ENCODE measurements at places on chromosomes 4 and X. TPM values are rescaled to one million over a fixed set of nuclear protein-coding genes. Genes with fewer than 3 reads are reported as not detected.

DNA sequence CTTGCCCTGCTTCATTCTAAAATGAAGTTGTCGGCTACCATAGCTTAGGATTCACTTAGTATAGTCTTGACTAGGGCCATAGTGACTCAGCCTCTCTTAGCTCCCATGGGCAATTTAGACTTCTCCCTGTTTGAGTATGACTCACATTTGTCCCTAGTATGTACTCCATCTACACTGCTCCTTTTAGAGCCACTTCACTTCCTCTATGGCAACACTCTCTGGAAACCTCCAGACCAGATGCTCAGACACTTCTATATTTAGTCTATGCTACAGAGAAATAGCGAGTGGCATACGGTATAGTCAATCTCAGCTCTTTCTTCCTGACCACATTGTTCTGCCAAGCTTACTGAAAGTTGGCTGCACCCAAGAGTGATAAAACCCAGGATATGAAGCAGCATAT is 11.2 kb downstream of the MEPE start:
- DNase-seq = no peak

GRCh38 chr4:71456841-71457240 is 118.0 kb downstream of the SLC4A4 start:
- DNase-seq = no peak

GRCh38 chr4:81447566-81448229 is 24.0 kb downstream of the RASGEF1B start:
- no peak for DNase-seq

DNA sequence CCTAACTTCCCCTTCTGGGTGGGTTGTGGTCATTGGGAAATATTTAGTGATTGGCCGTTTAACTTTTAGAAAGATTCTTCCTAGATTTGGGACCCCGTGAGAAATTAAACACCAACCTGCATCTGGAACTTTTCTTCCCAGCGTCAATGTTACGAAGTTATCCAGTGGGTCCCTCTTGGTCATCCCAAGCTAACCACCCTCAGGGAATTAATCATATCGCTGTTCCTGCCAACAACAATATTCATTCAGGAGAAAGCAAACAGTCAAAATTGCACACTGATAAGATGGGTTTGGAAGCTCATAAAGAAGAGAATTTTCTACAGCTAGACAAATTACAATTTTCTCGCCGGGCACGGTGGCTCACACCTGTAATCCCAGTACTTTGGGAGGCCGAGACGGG is 121.2 kb upstream of the STX18 start:
- no peak for DNase-seq

DNA sequence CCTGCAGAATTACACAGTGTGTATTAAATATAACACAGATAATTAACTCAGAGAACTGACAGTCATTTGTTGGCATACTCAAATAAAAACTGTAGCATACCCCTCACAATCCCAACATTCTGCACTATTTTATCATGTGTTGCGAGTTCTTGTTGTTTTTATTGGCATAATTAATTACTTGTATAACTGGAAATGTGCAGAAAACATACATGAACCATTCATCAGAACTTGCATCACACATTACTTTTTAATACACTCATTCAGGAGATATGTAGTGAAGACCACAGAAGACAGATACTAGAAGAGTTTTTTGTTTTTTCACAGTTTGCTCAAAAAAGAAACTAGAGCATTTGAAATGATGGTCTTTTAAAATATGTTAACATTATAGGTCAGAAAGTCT is 74.6 kb upstream of the NEIL3 start:
- no peak for DNase-seq

The CTAG2 gene
- total RNA-seq = 0.61 TPM

The AMTN gene
- total RNA-seq = not detected

The AFF2 gene
- 0.83 TPM for total RNA-seq

All from heart left ventricle (tissue), 16 donors.